ENCODE measurements at places on chromosomes 16 and 17. TPM values are rescaled to one million over a fixed set of nuclear protein-coding genes. Genes with fewer than 3 reads are reported as not detected.

The MSLN gene
- 4.2 TPM for total RNA-seq

The DOC2A gene
- total RNA-seq = 0.88 TPM

The CLEC16A gene
- total RNA-seq = 10.1 TPM

The SLFN14 gene
- total RNA-seq = not detected

The KRT9 gene
- not detected for total RNA-seq

The CHAD gene
- not detected for total RNA-seq
